Stimulated activated CD4-positive, alpha-beta T cell treated with anti-CD3 and anti-CD28 coated beads, Interleukin-4, amount 100 ng/mL, for 48 hours (primary cell): ENCODE measurements at places on chromosomes 11 and 22.

DNA sequence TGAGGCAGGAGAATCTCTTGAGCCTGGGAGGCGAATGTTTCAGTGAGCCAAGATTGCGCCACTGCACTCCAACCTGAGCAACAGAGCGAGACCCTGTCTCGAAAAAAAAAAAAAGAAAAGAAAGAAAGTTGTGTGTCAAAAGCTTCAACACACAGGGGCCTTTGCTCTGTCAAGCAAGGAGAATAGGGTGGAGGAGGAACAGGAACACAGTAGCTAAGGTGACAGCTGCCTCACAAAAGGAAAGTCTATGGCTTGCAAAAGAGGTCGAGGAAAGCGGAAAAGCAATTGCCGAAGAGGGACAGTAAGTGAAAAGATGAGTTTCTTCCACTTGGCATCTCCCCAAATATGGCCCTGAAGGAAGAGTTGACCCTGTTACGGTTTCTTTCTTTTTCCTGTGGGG is 26.5 kb upstream of the TMA7B start:
- no peak for DNase-seq

GRCh38 chr22:35537232-35537631 is 3.4 kb upstream of the RASD2 start:
- no peak for DNase-seq

DNA sequence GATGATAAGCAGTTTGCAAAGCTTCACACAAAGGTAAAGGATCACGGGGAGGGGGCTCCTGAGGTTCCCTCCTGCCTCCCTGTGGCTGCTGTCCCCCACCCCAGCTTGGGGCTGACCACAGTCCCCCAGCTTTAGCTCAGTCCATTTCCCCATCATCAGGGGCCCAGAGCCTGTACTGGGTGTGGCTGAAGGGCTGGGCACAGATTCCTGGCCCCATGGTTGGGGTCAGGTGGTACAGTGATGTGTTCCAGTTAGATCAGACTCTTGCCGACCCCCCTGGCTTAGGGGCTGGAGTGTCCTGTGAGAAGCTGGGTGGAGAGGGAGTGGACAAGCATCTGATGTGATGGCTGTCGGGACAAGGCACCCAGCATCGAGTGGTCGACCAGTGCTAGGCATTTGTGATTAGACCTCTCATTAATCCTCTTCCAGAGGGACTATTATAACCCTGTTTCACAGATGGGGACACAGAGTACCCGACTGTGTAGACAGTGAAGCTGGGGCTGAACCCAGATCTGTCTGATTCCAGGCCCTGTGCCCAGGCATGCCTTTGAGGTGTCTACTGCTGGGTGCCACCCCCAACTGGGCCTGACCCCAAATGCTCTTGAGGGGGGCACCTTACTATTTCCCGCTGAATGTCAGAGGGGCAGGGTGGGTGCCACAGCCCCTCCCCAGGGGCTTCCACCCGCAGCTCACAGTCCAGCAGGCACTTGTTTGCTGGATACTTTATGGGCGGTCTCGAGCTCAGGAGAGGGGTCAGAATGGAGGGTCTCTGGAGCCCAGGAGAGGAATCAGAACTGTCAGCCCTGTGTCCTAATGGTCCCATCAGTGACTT is 4.3 kb downstream of the SHANK3 start:
- DNase-seq = no peak

DNA sequence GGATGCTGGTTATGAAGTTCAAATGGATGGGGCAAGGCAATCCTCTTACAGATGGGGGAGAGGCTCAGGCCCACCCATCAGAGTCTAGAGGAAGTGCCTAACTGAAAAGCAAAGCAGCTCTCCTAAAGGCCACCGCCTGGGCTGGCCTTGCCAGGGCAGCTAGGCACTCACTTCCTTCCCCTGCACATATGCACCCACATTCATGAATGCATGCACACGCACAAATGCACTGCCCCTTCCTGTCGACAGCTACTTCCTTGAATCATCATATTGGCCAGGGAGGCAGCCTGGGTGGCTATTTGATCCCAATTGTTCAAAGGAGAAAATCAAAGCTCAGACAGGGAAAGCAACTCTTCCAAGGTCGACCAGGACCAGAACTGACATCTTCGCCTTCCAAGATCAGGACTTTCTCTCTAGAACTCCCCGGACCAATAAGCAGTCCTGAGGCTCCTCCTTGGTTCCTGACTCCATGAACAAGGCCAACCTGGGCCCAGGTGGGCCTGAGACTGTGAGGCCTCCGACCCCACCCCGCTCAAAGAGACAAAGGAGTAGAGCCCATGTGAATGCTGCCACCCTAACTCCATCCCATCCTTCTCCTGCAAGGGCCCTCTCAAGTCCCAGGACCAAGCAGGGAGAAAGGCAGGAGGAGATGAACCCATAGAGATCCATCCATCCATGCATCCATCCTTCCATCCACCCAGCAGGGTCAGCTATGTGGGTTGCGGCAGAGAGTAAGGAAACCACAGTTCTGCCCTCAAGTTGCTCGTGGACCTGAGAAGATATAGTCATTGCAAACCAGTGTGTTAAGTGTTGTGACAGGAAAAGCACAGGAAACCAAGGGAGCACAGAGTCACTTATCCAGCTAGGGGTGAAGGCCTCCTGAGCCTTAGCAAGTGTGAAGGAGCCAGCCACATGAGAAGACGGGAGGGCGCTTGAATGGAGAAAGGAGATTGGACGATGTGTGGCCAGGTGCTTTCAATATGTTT is 35.4 kb upstream of the LMO1 start:
- DNase-seq = no peak

DNA sequence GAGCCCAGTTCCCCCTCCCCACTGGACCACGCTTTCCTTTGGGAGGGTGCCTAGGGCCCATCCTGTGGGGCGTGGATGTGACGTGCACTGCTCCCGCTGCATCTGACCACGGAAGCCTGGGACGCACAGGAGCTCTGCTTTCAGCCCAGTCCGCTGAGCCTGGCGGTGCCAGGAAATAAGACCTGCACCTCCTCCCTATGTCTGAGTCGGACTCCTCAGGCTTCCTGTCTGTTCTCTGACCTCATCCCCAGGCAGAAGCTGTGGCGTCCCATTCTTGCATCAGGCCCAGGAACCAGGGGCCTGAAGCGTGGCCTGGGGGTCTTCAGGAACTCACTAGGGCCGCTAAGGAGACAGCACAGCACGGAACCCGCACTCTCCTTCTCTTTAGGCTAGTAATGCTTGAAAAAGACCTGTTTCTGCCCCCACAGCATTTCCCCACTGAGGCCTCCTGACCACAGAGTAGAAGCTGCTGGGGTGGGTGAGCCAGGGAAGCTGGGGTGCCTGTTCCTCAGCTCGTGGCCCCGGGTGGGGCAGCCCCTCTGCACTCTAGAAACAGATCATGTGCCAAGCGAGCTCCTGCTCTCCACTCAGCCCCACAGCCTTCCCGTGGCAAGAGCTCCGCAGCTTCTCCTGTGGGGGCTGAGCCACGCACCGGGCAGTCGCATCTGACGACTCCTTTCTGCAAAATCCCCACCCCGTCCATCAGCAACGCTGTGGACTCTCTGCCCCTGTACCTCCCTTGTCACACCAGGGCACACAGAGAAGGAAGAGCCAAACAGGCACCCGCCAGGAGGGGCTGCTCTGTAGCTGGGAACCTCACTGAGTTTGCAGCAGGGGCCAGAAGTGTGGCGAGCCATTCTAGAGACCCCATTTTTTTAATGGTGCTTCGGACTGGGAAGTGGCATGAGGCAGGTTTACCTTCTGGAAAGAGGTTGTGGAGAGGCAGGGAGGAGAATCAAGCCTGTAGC is 22.6 kb downstream of the MOV10L1 start:
- no peak for DNase-seq

DNA sequence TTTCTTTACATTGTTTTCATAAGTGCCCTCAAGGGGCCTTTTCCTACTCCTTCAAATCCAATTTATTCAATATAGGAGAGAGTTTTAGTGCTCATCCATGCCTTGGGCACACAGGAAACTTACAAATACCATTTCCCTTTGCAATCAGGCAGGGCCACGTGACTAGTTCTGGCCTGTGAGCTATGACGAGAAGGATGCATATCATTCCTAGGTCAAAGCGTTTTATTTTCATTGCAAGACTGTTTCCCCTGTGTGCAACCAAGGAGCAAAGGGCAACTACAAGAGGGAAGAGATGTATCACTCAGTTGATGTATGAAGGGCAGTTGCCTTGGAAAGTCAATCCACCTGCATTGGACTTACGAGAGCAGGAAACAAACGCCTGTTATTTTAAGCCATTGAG is 1.9 kb upstream of the TRAF6 start:
- no peak for DNase-seq

- DNase-seq = no peak
These were observed 1.2 kb downstream of the SLC22A25 start for GRCh38 chr11:63242089-63242781.

DNA sequence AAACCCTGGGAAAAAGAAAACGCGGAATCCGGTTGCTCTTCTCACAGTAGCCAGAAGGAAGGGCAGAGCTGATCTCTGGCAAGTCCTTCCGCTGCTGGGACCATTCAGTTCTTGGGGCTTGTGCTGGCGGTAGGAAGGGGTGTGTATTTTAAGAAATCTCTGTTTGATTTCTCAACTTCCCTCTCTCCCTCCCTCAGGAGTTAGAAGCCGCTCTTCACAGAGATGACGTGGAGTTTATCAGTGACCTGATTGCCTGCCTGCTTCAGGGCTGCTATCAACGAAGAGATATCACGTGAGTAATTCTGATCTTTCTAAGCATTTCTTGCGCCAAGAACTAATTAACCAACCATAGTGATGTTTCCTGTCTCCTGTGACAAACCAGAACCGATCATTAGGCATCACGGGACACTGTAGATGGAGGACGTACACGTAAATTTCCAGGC is 85.9 kb upstream of the SLC25A18 start:
- DNase-seq = no peak

GRCh38 chr22:20238536-20238900 is 29.6 kb downstream of the RTN4R start:
- DNase-seq = peak; percentile 46

GRCh38 chr22:38618682-38619081 is 37.5 kb downstream of the FAM227A start:
- no peak for DNase-seq

DNA sequence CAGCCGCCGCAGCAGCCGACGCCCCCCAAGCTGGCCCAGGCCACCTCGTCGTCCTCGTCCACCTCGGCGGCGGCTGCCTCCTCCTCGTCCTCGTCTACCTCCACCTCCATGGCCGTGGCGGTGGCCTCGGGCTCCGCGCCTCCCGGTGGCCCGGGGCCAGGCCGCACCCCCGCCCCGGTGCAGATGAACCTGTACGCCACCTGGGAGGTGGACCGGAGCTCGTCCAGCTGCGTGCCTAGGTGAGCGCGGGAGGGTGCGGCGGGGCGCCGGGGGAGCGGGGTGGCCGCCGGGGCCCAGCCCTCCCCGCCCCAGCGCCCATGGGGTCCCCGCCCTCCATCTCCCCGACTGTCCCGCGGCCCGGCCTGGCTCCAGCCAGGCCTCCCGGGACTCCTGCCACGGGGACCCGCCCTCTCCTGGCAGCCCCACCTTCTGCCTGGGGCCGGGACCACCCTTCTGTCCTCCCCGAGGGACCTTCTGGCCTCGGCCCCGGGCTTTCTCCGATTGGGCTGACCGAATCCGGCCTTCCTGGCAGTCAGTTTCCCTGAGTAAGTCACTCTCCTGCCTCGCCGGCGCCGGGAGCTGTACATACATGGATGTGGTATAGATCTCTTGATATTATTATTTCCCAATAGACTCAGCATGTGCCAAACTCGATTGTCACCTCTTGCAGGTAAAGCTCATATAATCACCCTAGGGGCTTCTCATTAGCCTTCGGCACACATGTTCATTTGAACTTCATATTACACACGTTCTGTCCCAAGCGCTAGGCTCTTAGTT is 720 bp downstream of the PACS1 start:
- no peak for DNase-seq

DNA sequence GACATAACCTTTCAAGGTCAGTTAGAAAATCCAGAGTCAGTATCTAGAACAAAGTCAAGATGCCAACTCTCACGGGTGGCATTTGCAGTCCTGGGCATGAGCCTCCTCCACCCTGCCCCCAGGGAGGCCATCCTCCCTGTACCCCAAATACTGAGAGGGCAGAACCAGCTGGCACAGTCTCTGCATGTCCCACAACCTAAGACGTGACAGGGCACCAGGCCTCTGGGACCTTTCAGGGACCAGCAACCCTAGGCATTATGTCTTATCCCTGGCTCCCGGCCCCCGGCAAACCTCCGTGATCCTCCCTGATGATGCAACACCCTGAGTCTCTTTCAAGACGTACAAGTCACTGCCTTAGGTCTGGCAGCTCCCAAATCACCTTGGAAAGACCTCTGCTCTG is 2.0 kb downstream of the MB start:
- no peak for DNase-seq

GRCh38 chr22:41262250-41262765 is 21.6 kb upstream of the CHADL start:
- no peak for DNase-seq

- DNase-seq = no peak
These were observed 1163.0 kb downstream of the FAM181B start for GRCh38 chr11:81570669-81571068.

DNA sequence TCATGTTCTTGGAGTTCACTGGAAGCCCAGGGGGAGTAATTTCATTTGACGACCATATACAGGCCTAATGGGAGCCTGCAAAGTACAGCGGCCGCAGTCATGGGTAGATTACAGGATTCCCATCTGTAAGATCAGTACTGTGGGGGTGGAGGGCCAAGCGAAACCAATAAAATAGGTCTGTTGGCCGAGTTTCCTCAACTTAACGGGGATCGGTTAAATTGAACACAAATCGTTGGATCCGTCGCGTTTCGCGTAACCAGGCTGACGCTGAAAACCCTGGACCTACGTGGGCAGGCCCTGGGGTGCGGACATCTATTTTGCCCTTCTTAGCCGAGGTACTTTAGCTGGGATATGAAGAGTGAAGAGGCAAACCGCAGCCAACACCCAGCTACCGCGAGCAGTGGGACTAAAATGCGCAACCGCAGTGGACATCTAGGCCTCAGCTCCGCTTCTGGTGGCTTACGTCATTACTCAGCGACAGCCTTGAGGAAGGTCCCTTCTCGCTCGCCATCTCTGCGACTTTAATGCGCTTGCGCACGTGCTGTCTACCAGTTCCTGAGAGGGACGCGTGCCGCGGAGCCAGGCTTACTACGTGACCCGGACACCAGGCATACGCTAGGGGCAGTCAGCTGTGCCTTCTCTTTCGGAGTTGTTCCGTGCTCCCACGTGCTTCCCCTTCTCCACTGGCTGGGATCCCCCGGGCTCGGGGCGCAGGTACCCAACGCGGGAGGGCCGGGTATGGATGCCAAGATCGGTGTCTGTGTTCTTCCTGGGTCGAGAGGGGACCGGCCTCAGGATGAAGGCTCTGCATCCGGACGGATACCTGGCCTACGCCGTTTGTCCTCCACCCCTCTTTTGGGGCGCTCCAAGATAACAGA is at the start of gene NAT10:
TSS of gene NAT10 (plus strand) at position 551 of the 878 bp plus-strand sequence. CDS start 2,597 bp downstream, outside the sequence.
- peak; percentile 95 for DNase-seq

- DNase-seq = peak; percentile 83
These were observed 18.4 kb downstream of the BCL9L start for GRCh38 chr11:118907051-118908042.

- peak; percentile 8 for DNase-seq
These were observed 55.2 kb downstream of the PANX1 start for GRCh38 chr11:94183886-94184264.

- DNase-seq = no peak
These were observed 2.8 kb upstream of the FADD start for GRCh38 chr11:70200212-70200844.

GRCh38 chr11:118636569-118637290 is 29.3 kb downstream of the PHLDB1 start:
- no peak for DNase-seq

- no peak for DNase-seq
These were observed 2.7 kb downstream of the PITPNM1 start for GRCh38 chr11:67502328-67502979.

GRCh38 chr11:22234743-22235142 is 41.9 kb downstream of the ANO5 start:
- no peak for DNase-seq

GRCh38 chr11:59957094-59957493 is 6.7 kb upstream of the OOSP4A start:
- DNase-seq = no peak
